ENCODE measurements at places on chromosomes 12 and 14.

GRCh38 chr14:57820581-57820980, 45.3 kb downstream of the SLC35F4 start:
- no peaks in the 10 kb centered on the region for H3K27me3 ChIP-seq
- DNase-seq: no peak
- no peak overlapping the region for H3K27ac ChIP-seq
- H3K4me3 ChIP-seq: no peak overlapping the region
- no peaks in the 10 kb centered on the region for H3K4me1 ChIP-seq

DNA sequence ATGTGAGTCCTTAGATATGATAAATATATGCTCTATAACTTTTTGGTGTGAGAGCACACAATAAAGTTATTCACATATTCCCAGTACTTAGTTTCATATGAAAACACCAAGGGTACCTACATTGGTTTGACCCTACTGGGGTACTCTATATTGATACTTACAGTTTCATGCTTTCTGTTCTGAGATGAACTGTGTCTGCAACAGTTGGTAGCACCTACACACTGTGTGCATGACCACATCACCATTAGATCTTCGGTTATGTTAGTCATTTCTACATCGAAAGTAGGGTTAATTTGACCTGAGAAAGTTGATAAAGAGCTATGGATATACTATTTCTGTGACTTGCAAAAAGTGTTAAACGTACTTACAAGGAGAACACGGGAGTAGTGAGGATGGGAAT, 337.2 kb downstream of the NPAS3 start:
- no peak overlapping the region for H3K4me3 ChIP-seq
- H3K36me3 ChIP-seq: no peaks in the 10 kb centered on the region
- DNase-seq: no peak
- no peaks in the 10 kb centered on the region for H3K4me1 ChIP-seq
- H3K27me3 ChIP-seq: no peaks in the 10 kb centered on the region
- H3K27ac ChIP-seq: no peak overlapping the region

- H3K4me3 ChIP-seq: no peak overlapping the region
- H3K4me1 ChIP-seq: no peaks in the 10 kb centered on the region
- H3K27me3 ChIP-seq: no peaks in the 10 kb centered on the region
- H3K36me3 ChIP-seq: no peaks in the 10 kb centered on the region
- H3K27ac ChIP-seq: no peak overlapping the region
Observed at GRCh38 chr14:29799464-29800095, 128.1 kb downstream of the PRKD1 start.

DNA sequence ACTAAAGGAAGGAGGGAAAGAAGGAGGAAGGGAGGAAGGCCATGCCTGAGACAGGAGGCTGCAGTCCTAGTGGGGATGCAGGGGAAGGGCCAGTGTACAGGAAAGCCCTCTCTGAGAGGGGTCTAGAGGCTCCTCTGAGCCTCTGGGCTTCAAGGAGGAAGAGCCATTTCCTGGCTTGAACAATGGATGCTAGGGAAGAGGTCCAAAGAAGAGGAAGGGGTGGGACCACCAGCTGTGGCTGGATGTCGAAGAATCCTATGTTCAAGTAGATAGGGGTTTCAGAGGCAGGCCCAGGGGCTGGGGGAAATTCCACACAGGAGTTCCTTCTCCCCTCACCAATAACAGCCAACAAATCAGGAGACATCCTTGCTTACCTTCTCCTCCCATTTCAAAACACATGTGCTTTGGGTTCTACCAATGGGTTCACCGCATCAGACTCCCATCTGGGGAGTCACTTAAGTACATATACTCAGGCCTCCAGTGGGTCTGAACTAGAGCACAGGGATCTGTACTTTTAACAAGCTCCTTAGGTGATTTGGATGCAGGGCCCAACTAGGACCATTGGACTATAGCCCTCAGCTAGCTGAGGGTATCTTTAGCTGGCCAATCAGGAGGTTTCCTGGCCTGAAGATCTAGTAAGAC, 32.4 kb downstream of the PRPF40B start:
- no peak for DNase-seq
- H3K36me3 ChIP-seq: peaks cover 64% of the 10 kb centered on the region
- no peak overlapping the region for H3K27ac ChIP-seq
- no peaks in the 10 kb centered on the region for H3K27me3 ChIP-seq

- H3K27me3 ChIP-seq: no peaks in the 10 kb centered on the region
- no peaks in the 10 kb centered on the region for H3K36me3 ChIP-seq
- peaks cover 36% of the 10 kb centered on the region for H3K4me1 ChIP-seq
- DNase-seq: no peak
- H3K4me3 ChIP-seq: peak overlapping the region; percentile 51
Observed at GRCh38 chr12:65825183-65825506, 862 bp downstream of the HMGA2 start.

- DNase-seq: no peak
- peak overlapping the region; percentile 29 for H3K27ac ChIP-seq
- peaks cover 34% of the 10 kb centered on the region for H3K4me1 ChIP-seq
- no peaks in the 10 kb centered on the region for H3K36me3 ChIP-seq
- no peak overlapping the region for H3K4me3 ChIP-seq
- H3K27me3 ChIP-seq: no peaks in the 10 kb centered on the region
Observed at GRCh38 chr14:50225974-50226297, 5.4 kb downstream of the SOS2 start.

GRCh38 chr12:131901431-131902331, 7.3 kb downstream of the ULK1 start:
- no peak for DNase-seq
- no peaks in the 10 kb centered on the region for H3K36me3 ChIP-seq
- H3K27me3 ChIP-seq: no peaks in the 10 kb centered on the region

DNA sequence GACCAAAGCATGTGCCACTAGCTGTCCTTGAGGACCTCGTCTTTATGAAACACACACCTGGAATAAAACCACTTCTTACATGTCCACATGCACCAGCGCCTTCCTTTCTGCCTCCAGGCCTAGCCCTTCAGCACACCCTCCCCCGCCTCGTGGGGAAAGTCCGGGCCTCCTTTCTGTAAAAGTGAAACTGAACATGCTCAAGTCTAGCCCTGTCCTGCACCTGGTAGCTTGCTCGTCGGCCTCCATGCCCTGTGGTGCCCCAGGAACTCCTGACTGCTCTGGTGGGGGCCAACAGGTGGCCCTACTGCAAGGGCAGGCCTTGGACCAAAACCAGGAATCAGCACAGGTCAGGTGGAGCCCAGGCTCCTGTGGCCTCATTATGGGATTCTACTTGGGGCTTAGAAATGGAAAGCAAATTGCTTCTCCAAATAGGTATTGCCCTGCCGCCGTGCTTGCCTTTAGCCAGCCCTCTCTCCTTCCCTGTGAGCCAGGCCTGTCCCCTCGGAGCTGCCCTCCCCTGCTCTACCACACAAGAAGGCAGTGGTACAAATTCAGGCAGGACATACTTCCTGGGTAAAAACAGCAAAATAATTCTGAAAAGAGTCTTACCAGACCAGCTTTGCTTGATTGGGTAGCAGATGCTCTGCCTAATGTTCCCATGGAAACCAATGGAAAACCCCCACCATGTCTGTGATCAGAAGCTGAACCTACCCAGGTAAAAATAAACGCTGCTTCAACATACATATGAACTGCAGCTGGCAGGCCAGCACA, 43.5 kb downstream of the ERH start:
- no peaks in the 10 kb centered on the region for H3K27me3 ChIP-seq
- no peak for DNase-seq
- peaks cover 6% of the 10 kb centered on the region for H3K36me3 ChIP-seq
- H3K4me3 ChIP-seq: no peak overlapping the region
- peaks cover 15% of the 10 kb centered on the region for H3K4me1 ChIP-seq

GRCh38 chr12:75747572-75748021, 236.2 kb upstream of the KRR1 start:
- H3K4me3 ChIP-seq: no peak overlapping the region
- no peaks in the 10 kb centered on the region for H3K36me3 ChIP-seq
- no peak overlapping the region for H3K27ac ChIP-seq
- no peaks in the 10 kb centered on the region for H3K27me3 ChIP-seq
- no peaks in the 10 kb centered on the region for H3K4me1 ChIP-seq

DNA sequence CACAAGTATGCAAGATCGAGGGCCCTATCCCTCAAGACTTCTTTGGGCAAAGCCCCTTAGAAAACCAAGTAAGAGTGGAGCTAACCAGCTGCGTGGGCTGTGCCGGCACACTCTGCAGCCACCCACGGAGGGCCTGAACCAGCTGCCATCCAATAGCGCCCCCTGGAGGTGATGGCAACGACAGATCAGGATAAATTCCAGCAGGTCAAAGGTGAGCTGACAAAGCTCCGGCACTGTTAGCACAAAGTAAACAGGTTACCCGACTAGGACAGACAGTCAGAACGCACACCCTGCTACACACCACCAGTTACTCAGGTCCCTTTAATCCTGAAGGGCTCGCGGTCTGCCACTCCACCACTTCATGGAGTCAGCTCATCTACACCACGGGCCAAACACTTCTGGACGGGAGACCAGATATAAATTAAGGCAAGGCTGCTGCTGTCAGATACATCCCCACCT, 4.9 kb downstream of the ZBTB39 start:
- DNase-seq: peak; percentile 55
- no peak overlapping the region for H3K4me3 ChIP-seq
- H3K4me1 ChIP-seq: peaks cover 24% of the 10 kb centered on the region
- peaks cover 25% of the 10 kb centered on the region for H3K36me3 ChIP-seq
- no peaks in the 10 kb centered on the region for H3K27me3 ChIP-seq

- DNase-seq: no peak
- no peaks in the 10 kb centered on the region for H3K4me1 ChIP-seq
- no peaks in the 10 kb centered on the region for H3K36me3 ChIP-seq
- H3K27ac ChIP-seq: peak overlapping the region; percentile 98
- H3K27me3 ChIP-seq: no peaks in the 10 kb centered on the region
Observed at GRCh38 chr12:53978477-53979356, 4.0 kb upstream of the HOTAIR start.

DNA sequence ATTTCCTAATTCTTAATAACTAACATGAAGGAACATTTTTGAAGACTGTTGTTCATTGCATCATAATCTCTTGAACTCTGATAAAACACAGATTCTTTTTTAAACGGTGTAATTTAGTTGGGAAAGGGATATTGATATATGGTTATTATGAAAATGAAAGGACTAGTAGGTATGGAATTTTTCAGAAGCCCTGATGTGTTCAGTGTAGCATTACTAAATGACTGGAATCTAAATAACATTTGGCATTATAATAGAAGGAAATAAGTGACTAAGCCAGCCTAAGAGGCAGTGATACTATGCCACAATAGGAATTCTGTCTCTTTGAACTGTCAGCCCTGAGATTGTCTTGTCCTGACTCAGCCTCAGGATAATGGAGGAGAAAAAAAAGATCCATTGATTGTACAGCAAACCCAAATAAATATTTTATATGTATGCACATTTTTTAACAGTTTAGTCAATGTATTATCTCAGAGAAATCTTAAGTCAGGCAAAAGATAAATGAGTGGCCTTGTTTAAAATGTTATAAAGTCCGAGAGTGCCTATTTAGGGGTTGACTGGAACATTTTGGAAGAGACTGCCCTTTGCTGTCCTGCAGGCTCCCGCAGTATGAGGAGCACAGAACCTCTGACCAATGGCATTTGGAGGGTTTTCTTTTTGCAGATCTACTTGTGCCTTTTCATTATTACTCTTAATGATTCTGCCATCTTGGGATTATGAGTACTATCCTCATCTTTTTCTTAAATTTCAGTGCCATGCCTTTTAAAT, 271.2 kb downstream of the EGLN3 start:
- no peak for DNase-seq
- H3K36me3 ChIP-seq: no peaks in the 10 kb centered on the region
- no peaks in the 10 kb centered on the region for H3K27me3 ChIP-seq
- H3K4me1 ChIP-seq: peaks cover 14% of the 10 kb centered on the region
- H3K4me3 ChIP-seq: no peak overlapping the region

DNA sequence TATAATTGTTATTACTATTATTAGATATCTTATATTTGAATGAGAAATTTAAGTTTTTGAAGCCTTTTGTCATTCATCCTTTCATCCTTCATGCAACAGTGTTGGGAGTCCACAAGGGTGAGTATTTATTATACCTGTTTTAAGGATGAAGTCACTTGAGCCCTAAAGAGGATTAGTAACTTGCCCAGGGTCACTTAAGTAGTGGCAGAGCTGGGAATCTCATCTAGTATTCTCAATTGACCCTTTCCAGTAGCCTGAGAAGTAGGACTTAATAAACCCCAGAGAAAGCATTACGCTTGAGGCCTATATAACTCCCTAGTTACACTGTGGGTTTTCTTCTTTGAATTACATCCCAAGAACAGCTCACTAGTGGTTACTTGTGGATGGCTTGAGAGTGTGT, 119.8 kb downstream of the SRGAP1 start:
- no peaks in the 10 kb centered on the region for H3K27me3 ChIP-seq
- H3K36me3 ChIP-seq: no peaks in the 10 kb centered on the region
- DNase-seq: no peak
- H3K4me1 ChIP-seq: no peaks in the 10 kb centered on the region

DNA sequence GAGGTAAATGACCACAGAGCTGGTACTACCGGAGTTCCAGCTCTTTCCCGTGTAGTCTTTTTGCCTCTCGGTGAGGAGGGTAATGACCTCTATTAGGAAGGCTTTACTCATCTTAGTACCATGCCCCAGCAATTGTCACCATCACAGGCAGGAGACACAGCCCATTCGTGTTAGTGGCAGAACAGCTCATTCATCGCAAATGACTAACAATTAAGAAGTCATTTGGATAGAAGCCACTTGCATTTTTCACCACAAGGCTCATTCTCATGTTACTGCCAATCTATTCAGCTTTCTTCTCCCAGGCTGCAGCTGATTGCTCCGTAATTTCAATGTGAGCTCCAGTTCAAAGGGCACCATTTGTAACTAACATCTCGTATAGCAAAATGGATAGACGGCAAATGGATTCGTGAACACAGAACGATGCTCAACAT, 718.8 kb upstream of the TMEM132C start:
- no peaks in the 10 kb centered on the region for H3K27me3 ChIP-seq
- H3K4me1 ChIP-seq: no peaks in the 10 kb centered on the region
- no peak overlapping the region for H3K4me3 ChIP-seq
- no peaks in the 10 kb centered on the region for H3K36me3 ChIP-seq
- H3K27ac ChIP-seq: no peak overlapping the region

- H3K4me3 ChIP-seq: no peak overlapping the region
- peaks cover 27% of the 10 kb centered on the region for H3K4me1 ChIP-seq
- DNase-seq: no peak
- H3K27me3 ChIP-seq: no peaks in the 10 kb centered on the region
- H3K36me3 ChIP-seq: peaks cover 4% of the 10 kb centered on the region
Observed at GRCh38 chr14:75046899-75047298, 4.4 kb downstream of the MLH3 start.

GRCh38 chr12:6450091-6450868, 1.6 kb upstream of the TAPBPL start:
- no peaks in the 10 kb centered on the region for H3K27me3 ChIP-seq
- H3K27ac ChIP-seq: peak overlapping the region; percentile 98
- peak overlapping the region; percentile 73 for H3K4me3 ChIP-seq
- peaks cover 10% of the 10 kb centered on the region for H3K36me3 ChIP-seq
- peaks cover 36% of the 10 kb centered on the region for H3K4me1 ChIP-seq

GRCh38 chr14:39229601-39230110, 4.1 kb upstream of the MIA2 start:
- H3K36me3 ChIP-seq: no peaks in the 10 kb centered on the region
- no peak overlapping the region for H3K27ac ChIP-seq
- no peak for DNase-seq
- H3K27me3 ChIP-seq: no peaks in the 10 kb centered on the region
- no peak overlapping the region for H3K4me3 ChIP-seq
- no peaks in the 10 kb centered on the region for H3K4me1 ChIP-seq

Data from tibial artery (tissue), 4 donors.